ENCODE measurements at places on chromosomes 5 and 9.

DNA sequence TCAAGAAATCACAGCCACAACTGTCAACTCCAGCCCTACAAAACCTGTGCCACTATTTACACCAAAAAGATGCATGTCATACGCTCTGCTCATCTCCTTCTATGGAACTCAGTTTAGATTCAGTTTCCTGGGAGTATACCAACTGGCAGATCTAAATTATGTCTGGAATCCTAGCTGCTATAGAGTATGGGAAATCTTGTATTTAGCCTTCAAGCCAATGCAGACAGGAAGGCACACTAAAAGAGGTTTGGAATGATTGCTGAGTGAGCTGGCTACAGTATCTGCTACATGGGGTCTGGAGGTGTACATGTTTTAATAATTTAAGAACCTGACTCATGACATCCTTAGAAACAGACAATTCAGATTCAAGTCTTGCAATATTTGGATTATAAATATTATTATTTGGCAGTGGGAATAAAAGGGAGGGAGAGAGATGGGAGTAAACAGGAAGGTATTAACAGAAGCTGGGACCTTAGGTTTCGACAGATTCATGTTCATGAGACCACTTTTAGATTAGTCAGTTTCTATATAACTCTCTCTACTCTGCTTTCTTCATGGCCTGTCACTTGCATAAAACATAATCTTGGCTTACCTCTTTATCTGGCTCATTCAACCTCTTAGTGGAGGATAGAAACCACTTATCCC is 178.8 kb upstream of the HAPLN1 start:
- no peak for DNase-seq

- DNase-seq, result no peak
Measured at GRCh38 chr9:34246453-34246852, 67.6 kb downstream of the UBAP1 start.

GRCh38 chr5:140240987-140241706 is 61.8 kb downstream of the PFDN1 start:
- DNase-seq, result peak; percentile 71

- no peak for DNase-seq
Measured at GRCh38 chr5:10521466-10522223, 42.2 kb upstream of the ANKRD33B start.

GRCh38 chr9:136135326-136136126 is 16.9 kb upstream of the TMEM250 start:
- no peak for DNase-seq

- DNase-seq, result no peak
Measured at GRCh38 chr9:99822109-99822805, 572 bp downstream of the NR4A3 start.

GRCh38 chr5:93240228-93240834 is 340.7 kb downstream of the NR2F1-AS1 start:
- no peak for DNase-seq

DNA sequence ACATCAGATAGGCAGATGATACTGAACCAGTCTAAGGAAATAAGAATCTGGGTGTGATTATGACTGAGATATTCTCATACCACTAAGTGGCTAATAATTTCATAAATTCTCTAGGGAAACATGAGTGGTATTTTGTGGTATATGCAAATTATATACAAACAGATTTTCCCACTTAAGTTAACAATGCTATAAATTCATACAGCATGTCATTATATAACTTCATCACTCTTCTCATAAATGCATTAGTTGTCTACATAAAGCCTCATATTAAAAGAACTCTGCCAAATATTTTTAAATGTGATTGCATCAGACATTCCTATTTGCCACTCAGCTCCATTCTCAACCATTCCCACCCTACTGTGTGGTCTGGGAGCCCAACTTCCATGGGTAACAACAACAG is 226.5 kb downstream of the TLE1 start:
- DNase-seq, result no peak

DNA sequence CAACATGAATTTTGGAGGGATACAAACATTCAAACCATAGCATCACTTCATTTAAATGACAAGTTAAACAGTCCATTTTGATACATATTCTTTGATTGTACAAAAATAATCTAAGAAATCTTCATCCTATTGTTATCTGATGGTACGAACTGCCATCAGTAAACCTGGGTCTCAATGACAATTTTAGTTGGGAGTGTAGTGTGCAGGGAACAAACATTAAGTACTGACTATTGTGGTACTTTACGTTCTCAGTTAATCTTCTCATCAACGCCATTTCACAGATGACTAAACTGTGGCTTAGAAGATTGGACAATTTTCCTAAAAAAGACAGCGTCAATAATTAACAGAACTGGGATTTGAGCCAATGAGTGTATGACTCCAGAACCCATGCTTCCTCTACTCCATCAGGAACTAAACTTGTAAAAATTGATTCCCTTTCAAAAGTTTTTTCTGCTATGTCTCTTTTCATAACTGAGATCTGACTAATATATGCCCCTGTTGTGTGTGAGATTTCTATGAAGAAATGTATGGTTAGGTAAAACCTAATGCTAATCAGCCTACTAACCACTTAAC is 21.1 kb downstream of the TNPO1 start:
- DNase-seq, result no peak

DNA sequence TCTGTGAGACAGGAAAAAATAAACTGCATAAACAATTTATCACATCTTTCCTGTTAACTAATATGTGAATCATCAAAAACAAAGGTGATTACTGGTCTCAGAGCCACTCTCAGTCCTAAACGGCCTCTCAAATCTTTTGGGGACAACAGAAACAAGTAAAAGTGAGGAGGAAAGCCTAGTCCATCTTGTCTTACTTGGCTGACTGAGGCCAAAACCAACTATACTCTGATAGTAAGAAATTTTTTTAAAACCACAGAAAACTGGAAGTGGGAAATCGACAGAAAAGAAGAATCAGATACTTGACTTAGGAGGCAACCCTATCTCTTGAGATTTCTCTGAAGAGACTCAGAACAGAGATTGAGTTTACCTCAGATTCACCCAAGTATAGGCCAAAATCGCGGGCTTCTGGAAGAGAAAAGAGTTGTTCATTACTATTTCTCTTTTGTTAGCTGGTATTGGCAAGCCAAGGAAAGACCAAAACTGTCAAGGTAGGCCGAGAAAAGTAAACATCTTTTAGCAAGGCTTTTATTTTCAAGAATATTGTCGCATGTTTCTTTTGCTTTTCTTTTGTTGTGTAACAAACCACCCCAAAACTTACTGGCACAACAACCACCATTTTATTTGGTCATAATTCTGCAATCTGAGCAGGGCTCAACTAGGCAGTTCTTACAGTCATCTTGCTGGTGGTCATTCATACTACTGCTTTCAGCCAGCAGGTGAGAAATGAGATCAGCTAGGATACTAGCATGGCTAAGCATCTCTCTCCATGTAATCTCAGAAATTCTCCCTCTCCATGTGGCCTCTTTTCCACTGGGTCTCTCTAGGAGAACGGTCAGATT is 46.1 kb downstream of the RFX3 start:
- DNase-seq, result no peak

DNA sequence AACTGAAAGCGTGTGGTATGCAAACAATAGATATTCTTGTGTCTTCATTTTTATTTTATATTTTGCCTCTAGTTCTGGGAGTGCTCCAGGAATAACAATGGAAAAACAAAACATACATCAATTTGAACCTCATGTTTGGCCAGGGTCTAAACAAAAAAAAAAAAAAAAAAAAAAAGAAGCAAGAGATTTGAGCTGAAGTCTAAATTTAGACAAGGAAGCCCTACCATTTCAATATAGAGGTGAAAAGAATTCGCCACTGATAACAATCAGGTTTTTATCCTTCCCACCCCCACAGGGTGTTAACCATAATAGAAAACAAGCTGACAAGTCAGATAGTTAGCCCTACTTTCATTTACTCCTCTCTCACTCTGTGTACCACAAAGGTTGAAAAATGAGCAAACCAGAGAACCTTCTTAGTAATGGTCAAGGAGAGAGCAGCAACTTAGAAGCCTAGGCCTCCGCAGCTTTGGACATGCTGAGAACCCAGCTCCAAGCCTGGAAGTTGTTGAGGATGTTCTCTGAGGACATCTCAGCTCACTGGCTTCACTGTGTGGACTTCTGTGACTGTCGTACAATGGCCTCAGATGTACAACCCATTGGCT is 118.2 kb upstream of the HMHB1 start:
- DNase-seq, result no peak

DNA sequence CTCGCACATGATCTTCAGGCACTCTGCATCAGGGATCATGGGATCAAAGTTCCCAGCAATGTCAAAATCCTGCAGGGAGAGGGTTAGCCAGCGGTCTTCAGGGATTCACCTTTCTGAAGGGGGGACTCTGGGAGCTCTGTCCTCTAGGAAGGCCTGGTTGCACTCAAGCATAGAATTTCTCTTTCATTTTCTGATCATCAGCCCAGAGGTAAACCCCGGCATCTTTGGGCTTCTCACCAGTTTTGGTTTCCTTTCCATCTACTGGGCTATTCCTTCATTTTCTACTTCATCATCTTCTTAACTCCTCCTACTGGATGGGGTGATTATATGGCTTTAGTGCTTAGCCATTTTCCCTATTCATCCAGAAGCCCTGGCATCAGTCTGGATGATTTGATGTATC is 4.6 kb upstream of the DND1 start:
- DNase-seq, result no peak

- DNase-seq, result no peak
Measured at GRCh38 chr9:19379697-19380046, 364 bp downstream of the RPS6 start.

DNA sequence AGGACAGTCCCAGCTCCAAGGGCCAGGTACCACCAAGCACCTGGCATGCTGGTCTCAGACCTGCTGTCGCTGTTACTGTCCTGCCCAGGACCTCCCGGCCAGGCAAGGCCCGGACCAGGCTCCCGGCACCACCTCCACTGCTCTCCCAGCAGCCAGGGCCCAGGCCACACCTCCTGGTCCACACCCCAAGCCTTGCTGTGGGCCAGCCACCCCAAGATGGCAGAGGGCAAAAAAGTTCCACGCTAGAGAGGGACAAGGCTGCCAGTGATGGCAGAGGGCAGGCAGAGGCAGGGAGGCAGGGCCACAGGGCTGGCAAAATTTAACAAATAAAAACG is 1.1 kb downstream of the DNLZ start:
- no peak for DNase-seq

- no peak for DNase-seq
Measured at GRCh38 chr5:126300293-126300692, 122.9 kb upstream of the GRAMD2B start.

DNA sequence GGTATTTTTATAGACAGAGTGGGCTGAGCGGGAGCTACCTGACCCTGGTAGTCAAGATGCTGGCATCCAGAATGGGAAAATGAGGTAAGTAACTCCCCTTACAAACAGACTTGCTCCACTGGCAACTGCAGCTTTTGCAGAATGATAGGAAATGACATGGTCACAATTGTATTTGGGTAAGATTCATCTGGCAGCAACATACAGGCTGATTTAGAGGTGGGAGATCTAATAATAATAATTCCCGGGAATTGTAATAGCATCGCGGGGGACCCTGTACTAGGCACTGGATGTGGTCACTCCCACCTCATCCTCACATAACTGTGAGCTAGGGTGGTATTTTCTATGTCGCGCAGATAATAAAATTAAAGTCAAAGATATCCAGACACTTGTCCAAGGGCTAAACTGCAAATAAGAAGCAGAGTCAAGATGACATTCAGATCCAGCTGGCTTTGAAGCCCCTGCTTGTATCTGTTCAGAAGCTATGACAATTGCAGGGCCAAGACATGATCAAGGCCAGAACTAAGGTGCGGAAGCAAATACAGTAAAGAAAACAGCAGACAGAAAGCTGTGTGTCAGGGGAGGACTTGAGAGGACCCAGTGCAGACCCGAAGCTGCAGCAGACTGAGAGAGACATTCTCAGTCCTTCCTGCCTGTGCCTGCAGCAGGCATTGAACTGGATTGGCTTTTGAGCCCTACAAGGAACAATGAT is 507.2 kb downstream of the BNC2 start:
- DNase-seq, result no peak

- DNase-seq, result no peak
Measured at GRCh38 chr9:133103987-133104505, 17.0 kb downstream of the RALGDS start.

Measured in AG04450 (cell line).